NCI-H187 (cell line): ENCODE measurements at places on chromosomes 7 and 10.
A peak's percentile ranks its signal among the peaks of the same experiment; 100 is the strongest.

GRCh38 chr10:132010483-132010882, 28.8 kb upstream of the BNIP3 start:
- DNase-seq: no peak

- DNase-seq: no peak
Measured at GRCh38 chr7:85030893-85031292, 156.0 kb downstream of the SEMA3D start.

GRCh38 chr10:46290101-46290886, 3.5 kb downstream of the ANTXRL start:
- no peak for DNase-seq

- DNase-seq: no peak
Measured at GRCh38 chr7:151597541-151598444, 78.1 kb upstream of the RHEB start.

DNA sequence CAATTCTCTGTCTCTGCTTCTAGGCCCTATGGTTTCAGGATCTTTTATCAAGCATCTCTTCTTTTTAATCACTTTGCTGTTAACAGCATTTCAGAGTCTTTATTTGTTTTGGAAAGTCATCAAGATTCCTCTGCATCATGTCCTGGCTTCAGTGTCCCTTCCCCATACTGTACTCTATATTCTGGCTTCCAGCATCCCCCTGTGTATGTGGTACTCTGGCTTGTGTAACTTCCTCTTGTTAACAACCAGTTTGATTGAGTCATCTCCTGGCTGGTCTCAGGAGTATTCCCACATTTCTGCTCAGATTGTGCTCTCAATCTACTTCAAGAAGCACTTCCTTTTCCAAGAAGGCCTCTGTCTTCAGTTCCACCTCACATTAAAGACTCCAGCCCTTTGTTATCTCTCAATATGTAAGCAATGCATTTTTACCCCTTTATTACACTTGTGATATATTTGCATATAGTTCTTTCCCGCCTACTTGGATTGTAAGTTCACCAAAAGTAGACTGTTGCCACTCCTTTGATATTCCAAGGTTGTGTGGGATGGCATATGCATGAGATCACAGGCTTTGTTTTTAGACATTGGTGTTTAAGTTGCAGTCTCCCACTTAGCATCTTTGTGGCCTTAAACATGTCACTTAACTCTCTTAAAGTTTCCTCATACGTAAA, 15.1 kb upstream of the ATE1 start:
- no peak for DNase-seq

GRCh38 chr10:13183625-13184024, 22.3 kb downstream of the MCM10 start:
- no peak for DNase-seq

GRCh38 chr7:2175091-2175490, 57.7 kb downstream of the MAD1L1 start:
- DNase-seq: no peak

DNA sequence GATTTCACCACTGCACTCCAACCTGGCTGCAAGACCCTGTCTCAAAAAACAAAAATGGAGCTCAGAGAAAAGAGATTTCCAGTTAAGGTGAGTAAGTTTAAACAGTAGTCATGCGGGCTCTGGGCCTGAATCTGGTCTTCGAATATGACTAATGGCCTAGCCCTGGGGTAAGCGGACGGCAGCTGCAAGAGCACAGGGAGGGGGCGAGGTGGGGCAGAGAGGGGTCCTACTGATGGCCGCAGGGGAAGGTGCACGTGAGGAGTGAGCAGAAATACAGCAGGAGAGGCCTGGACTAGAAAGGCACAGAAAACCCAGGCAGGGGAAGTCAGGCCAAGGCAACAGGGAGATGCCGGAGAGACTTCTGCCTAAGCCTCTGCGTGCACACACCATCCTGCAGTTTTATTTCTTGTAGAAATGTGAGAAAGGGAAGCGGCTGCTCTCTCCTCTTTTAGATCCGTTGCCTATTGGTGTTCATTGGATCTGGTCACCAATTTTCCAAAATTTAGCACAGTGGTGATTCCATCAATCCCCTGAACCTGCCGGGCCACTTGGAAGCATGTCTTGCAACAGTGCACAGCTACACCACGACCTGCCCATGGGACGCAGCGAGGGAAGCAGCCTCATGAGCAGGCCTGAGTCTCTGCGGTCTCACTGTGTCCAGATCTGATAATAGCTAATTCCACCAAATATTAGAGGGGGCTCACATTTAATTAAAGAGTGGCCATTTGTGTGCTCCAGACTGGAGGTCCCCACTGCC, 139.0 kb downstream of the PAXIP1 start:
- DNase-seq: no peak

GRCh38 chr7:117124591-117125220, 171.4 kb downstream of the ST7 start:
- peak; percentile 63 for DNase-seq

- no peak for DNase-seq
Measured at GRCh38 chr10:108615576-108616320, 1307.6 kb downstream of the XPNPEP1 start.

- peak; percentile 97 for DNase-seq
Measured at GRCh38 chr7:74525881-74526280, 72.2 kb downstream of the GTF2IRD1 start.

GRCh38 chr7:23709081-23709750, 803 bp upstream of the STK31 start:
- no peak for DNase-seq

DNA sequence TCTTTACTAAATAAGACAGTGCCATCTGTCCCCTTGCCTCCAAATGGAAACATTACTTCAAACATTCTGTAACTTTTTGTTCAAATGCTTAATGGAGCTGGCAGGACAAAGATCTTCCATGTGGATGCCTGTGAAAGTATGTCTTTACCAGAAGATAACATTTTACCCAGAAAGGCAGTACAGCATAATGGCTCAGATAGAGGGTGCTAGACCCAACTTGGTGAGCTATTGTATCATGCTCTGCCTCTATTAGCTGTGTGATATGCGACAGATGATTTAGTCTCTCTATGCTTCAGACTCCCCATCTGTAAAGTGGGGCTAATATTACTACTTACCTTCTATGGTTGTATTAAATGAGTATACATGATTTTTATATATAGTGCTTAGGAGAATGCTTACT, 8.8 kb upstream of the SMKR1 start:
- DNase-seq: no peak

DNA sequence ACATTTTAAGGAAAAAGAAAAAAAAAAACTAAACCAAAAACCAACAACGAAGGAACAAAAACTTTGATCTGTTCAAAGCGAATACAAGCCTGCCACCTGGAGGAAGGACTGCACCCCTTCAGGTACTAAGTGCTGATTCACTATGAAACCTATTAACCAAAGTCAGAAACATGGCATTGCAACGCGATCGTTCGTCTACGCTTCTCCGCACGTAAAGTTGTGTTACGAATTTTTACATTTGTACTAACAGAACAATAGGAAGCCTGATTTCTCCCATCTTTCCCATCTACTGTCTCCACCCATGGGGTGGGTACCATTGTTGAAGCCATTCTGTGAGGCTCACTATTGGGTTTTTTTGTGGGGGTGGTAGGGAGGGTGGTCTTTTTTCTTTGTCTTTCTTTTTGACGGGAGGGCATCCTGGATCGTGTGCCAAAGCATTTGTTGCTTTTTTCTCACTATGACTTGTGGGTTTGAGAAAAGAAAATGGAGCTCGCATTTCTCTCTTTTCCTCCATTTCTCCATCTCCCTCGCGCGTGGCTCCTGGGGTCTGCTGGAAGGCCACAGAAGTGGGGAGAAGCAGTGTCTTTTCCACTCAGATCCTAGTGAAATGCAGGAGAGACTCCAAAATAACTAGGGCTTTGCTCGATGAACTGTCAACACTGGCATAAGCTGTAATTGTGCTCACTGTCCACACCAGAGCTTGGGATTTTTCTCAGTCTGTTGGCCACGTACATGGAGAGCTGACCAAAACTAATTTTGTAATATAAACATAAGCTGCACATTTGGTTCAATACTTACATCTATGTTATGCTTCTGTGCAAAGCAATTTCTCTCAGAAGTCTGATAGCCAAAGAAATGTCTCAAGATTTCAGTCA, 100.9 kb upstream of the YAE1 start:
- DNase-seq: peak; percentile 27

- no peak for DNase-seq
Measured at GRCh38 chr7:14892961-14893360, 9.6 kb downstream of the DGKB start.

DNA sequence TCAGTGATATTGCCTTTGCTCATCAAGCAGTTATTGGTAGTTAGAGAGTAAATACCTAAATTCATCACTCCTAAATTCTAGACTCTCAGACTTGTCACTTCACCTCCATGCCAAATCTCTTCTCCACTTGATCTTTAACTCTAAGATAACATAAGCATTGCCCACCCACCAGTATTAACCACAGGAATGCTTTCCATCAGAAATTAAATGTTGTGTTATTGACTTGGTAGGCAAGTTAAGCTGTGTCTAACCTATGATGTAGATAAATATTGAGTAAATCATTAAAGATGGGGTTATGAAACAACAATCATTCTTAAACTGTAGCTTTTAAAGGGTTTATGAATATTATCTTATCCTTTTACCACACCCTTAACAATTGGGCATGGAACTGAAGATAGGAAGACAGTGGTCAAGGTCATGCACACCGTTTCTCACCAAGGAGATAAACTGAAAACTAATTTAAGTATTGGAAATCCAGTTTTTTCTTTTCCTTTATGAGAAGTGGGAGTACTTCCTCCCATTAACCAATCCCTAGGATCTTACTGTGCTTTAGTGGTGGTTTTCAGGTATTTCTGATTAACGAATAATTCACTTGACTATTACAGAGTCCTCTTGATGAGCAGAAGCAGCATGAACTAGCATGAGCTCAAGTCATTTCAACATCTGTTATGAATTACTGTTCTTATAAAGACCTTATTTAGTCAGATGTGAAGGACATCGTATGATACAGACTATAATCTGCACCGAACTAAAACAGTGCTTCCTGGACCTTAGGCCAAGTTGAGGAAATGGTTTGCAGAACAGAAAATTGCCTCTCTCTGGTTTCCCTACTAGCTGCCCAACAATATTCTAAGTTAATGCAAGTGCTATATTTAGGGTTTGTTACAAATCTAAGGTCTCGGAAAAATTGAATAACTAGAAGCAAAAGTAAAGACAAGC, 142.0 kb downstream of the LCOR start:
- no peak for DNase-seq

- no peak for DNase-seq
Measured at GRCh38 chr10:80659289-80659688, 121.6 kb downstream of the SH2D4B start.

DNA sequence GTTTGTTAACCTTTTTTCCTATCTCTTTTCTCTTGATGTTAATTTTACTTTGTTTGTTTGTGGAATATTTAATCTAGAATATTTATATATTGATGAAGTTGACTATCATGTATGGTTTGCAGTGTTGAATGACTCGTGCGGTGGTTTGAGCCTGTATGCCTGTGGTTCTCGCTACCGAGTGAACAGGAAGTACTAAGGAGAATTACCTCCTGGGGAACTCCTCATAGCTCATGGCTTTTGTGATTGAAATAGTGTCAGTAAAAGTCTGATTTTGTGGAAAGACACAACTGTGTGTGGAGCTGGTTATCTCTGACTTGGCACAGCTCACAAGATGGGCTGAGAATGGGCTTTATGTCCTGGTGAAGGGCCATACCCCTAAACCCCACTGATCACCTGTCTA, 498.6 kb downstream of the GLRX3 start:
- DNase-seq: no peak

DNA sequence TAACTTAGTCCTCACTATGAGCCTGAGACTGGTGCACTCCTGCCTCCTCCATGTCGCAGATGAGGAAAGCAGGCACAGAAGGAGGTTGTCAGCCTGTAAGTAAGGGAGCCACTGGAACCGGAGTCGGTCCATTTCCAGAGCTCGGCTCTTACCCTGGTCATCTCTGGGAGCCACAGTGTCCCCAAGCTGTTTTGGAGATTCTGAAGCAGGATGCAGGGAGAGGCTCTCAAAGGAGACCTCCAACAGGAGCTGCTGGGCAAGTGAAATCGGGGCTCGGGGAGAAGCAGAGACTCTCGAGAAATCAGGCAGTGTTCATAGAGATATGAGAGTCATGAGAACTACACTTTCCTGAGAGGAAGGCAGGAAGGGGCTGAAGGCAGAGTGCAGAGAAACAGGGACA, 39.0 kb downstream of the VSTM4 start:
- DNase-seq: no peak

DNA sequence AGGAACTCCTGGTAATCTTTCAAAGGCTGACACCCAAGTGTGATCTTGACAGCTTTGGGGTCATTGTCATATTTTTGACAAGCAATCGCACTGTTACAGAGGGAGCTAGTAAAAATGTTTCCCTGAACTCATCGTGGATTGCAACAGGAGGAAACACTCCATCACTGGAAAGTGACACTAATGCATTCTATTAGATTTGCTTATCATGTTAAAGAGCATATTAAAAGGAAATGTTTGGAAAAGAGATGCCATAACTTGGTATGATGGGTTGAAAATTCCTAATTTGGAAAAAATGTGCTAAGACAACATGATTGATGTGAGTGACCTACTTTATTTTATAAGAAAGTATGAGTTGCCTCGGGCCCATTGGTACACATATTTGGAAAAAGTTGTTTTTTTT, 22.7 kb upstream of the EMX2 start:
- no peak for DNase-seq

DNA sequence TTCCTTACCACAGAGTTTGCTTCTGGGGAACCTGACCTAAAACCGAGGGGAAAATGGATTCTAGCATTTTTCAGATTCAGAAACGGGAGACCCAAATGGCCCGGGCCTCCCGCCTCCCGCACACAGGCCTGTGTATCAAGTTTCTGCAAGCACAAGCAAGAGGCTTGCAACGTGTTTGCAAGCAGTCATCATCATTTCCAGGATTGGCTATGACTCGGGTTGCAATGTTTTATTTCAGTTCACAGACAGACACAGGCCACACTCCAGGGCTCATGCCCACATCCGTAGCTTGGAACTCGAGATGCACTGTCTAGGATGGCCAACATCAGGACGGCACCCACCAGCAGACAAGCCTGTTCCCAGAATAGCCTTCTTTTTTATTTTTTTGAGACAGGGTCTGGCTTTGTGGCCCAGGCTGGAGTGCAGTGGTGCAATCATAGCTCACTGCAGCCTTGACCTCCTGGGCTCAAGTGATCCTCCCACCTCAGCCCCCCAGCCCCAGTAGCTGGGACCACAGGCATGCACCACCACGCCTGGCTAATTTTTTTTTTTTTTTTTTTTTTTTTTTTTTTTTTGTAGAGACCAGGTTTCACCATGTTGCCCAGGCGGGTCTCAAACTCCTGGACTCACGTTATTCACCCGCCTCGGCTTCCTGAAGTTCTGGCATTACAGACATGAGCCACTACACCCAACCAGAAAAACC, 68.1 kb upstream of the FOXK1 start:
- DNase-seq: no peak

GRCh38 chr7:106083717-106084116, 28.4 kb downstream of the SYPL1 start:
- no peak for DNase-seq

DNA sequence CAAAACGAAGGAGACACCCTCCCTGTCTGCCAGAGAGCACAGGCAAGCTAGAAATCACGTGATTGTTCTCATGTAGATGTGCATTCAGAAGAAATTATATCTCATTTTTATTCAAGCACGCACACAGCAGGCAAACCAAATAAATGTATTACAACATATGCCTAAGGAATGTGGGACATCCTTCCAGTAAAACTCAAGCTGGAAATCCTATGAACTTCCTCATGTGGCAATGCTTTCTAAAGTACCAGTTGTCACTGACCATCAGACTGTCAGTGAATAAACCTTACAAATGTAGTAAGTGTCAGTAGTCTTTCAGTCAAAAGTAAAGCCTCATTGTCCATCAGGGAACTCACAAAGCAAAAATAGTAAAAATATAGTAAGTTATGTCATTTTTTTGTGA, 350.1 kb upstream of the POM121L12 start:
- DNase-seq: no peak

GRCh38 chr10:131315344-131315743, 3.8 kb upstream of the TCERG1L start:
- DNase-seq: no peak
